Upper lobe of left lung (tissue), 6 donors: ENCODE measurements at places on chromosomes 1 and 21. TPM values are rescaled to one million over a fixed set of nuclear protein-coding genes. Genes with fewer than 3 reads are reported as not detected.

The PEA15 gene
- total RNA-seq = 83.3 TPM

The MX2 gene
- 16.7 TPM for total RNA-seq

The F13B gene
- total RNA-seq = not detected

The SPATA46 gene
- not detected for total RNA-seq

The CELA3B gene
- total RNA-seq = 9.7 TPM

DNA sequence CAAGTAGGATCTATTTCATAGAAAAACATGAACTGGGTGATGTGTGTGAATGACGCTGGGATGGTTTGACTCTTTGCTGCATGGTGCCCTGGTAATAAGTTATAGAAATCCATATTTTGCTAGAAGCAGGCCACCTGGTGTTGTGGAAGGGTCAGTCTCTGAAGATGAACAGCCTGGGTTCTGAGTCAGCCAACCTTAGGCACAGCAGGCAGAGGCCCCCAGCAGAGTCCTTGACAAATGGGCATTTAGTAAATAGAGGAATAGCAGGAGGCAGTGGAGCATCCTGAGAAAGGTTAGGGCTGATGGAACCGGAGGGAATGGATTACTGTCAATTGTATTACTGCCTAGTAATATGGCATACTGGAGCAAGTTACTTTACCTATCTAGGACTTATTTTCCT lies 20.9 kb downstream of the FGGY start:
- H3K27me3 ChIP-seq = no peaks in the 10 kb centered on the region
- DNase-seq = no peak
- no peak overlapping the region for H3K4me3 ChIP-seq

GRCh38 chr1:162070825-162071224 lies 1.3 kb downstream of the NOS1AP start:
- H3K36me3 ChIP-seq = no peaks in the 10 kb centered on the region
- no peaks in the 10 kb centered on the region for H3K27me3 ChIP-seq
- peaks cover 14% of the 10 kb centered on the region for H3K4me1 ChIP-seq
- peak; percentile 24 for DNase-seq
- H3K4me3 ChIP-seq = no peak overlapping the region

DNA sequence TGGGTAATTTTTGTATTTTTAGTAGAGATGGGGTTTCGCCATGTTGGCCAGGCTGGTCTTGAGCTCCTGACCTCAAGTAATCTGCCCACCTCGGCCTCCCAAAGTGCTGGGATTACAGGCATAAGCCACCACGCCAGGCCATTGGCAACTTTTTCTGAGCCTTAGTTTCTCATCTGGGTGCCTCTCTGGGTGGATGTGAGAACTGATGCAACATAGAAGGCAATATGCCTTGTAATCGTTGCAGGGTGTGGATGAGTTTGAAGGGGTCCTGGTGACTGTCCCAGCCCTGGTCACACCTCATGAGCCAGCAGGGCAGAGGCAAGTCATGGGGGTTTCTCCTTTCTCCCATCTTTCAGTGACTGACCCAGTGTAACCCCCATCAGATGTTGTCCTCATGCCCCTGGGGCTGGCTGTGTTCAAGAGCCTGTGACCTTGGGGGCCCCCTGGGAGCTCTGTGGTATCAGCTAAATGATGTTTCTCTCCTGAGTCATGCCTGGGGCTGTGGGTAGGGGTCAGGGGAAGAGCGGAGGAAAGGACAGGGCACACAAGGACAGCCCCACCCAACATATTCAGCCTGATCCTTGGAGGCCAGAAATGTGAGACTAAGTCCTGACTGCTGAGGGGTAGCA lies 3.6 kb downstream of the COL9A2 start:
- DNase-seq = no peak
- H3K27me3 ChIP-seq = peaks cover 2% of the 10 kb centered on the region
- peaks cover 35% of the 10 kb centered on the region for H3K4me1 ChIP-seq
- no peak overlapping the region for H3K4me3 ChIP-seq

DNA sequence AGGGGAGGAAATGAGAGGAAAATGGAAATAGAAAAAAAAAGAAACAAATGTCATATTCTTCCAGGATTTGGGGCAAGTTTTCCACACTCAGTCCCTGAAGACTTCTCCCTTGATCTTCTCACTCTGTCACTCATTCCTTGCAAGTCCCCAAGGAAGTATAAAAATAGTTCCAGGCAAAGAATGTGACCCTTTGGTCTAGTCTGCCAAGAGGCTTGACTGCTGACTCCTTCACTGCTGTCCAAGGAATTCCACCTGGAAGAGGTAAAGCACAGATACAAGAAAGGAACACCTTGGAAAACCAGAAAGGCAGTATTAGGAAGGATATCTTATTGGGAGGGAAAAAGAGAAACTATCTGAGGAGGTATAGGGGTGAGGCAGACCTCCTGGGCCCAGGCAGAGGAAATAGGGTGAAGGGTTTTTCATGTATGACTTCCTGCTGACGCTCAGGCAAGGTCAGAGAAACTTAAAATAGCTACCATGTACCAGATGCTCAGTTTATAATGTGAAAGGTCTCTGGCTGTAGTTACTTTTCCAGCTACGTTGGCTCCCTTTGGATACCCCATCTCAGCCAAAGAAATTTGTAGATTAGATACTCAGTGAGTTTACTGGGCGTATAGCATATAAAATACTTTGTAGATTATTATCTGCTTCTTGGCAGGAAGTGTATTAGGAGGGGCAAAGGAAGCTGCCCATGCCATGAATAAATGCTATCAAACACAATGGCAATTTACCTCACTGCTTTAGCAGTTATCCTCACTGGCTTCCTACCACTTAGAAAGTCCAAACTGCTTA lies 2.0 kb upstream of the GJA5 start:
- peaks cover 31% of the 10 kb centered on the region for H3K4me1 ChIP-seq
- H3K36me3 ChIP-seq = peaks cover 3% of the 10 kb centered on the region
- no peak overlapping the region for H3K4me3 ChIP-seq
- no peak for DNase-seq
- peak overlapping the region; percentile 73 for H3K27ac ChIP-seq

- no peak within 1 kb of the TSS for H3K27ac ChIP-seq
- peaks cover 13% of the 10 kb centered on the region for H3K27me3 ChIP-seq
- no peak within 1 kb of the TSS for H3K4me3 ChIP-seq
- H3K4me1 ChIP-seq = peaks cover 23% of the 10 kb centered on the region
- DNase-seq = no peak
- no peaks in the 10 kb centered on the region for H3K36me3 ChIP-seq
Measured at GRCh38 chr1:151716771-151717631, at the start of gene CELF3. CELF3 (minus strand) TSS chr1:151716803; CDS start chr1:151716020, 783 bp downstream.
